ENCODE measurements at places on chromosomes 6 and 20.

- no peak for DNase-seq
These were observed 83.6 kb downstream of the SIM1 start for GRCh38 chr6:100381111-100381510.

DNA sequence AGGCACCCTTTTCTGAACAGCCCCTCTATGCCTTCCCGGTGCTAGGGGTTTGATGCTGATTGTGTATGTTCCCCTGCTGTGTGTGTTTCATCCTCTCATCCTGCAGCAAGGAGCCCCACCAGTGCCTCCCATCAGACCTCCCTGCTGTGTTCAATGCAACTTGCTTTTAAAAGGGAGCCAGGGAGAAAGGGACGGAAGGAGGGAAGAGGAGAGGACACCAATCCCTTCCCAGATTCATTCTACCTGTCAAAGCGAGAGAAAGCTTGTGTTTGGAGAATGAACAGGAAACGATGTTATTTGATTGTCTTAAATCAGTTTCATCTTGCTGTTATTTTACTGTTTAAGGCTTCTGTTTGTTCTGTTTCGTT, 259.2 kb downstream of the ADGB start:
- no peak for DNase-seq

DNA sequence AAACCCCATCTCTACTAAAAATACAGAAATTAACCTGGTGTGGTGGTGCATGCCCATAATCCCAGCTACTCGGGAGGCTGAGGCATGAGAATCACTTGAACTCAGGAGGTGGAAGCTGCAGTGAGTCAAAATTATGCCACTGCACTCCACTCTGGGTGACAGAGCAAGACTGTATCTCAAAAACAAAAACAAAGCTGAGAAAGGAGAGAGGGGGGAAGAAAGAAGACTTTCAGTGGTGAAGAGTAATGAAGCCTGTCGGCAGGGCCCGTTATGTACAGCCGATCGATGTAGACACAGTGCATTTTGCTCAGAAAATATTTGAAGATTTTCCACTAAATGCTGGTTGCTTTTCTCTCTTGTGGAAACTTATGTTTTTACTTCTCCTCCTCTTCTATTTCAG, 13.8 kb downstream of the VAPB start:
- DNase-seq = no peak

DNA sequence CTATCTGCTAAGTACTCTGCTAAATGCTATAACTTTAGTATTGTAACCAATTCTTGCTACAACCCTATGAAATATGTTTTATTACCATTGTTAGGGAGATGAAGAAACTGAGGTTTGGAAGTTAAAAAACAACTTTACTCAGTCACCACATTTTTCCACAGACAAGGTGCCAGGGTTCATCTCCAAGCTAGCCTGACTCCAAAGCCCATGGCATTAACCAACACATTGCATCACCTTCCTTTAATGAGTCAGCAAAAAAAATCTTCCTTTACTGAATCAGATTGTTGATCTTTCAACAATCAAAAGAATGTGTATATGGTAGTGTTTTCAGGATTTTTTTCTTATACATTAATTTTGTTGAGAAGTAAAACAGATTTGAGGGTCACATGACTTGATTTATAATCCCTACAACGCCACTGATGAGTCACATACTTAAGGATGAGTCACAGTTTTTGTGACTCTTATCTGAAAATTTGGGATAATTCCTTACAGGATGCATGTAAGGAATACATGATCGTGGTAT, 41.5 kb downstream of the MAN1A1 start:
- DNase-seq = no peak

DNA sequence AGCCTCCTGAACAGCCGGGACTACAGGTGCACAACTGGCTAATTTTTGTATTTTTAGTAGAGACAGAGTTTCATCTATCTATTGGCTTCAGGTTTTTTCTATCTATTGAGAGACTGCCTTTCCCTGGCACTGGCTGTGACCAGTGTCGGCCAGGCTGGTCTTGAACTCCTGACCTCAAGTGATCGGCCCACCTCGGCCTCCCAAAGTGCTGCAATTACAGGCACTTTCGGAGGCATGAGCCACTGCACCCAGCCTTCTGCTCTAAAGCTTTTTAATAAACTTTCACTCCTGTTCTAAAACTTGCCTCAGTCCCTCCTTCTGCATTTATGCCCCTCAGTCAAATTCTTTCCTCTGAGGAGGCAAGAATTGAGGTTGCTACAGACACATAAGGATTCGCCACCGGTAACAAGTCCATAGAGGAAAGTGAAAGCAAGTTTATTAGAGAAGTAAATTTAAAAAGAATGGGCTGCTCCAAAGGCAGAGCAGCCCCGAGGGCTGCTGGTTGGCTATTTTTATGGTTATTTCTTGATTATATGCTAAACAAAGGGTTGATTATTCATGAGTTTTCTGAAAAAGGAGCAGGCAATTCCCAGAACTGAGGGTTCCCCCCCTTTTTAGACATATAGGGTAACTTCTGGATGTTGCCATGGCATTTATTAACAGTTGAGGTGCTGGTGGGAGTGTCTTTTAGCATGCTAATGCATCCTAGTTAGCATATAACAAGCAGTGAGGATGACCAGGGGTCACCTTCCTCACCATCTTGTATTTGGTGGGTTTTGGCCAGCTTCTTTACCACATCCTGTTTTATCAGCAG, 44.8 kb upstream of the RNGTT start:
- DNase-seq = no peak

GRCh38 chr6:88695937-88696336, 267.5 kb downstream of the RNGTT start:
- DNase-seq = no peak

DNA sequence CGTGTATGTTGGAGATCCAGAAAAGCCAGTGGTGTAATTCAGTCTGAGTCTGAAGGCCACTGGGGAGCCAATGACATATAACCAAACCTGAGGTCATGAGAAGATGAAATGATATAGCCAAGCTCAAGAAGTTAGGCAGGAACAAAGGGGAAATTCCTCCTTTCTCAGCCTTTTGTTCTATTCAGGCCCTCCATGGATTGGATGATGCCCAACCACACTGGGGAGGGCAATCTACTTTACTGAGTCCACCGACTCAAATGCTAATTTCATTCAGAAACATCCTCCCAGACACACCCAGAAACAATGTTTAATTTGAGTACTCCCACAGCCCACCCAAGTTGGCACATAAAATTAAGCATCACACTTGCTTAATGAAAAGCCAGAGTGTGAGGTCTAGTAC, 183.6 kb downstream of the GJA1 start:
- DNase-seq = no peak

DNA sequence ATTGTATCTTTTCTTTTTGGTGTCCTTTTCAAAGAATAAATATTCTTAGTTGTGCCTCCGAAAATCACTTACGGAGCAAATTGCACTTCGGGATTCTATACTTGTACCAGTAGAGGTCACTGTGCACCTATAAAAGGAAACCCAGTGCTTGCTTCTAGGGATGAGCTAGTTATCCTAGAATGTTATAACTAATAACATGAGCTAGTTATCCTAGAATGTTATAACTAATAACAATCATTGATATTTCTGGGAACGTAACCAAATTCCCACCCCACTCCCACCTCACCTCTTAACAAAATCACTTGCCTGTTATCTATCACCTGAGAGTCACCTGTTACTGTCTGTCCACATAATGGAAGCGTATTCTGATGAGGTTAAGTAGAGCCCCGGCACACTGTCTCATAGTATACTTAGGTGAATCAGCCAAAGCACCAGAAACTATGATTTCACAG, 126.9 kb upstream of the TIAM2 start:
- DNase-seq = no peak

DNA sequence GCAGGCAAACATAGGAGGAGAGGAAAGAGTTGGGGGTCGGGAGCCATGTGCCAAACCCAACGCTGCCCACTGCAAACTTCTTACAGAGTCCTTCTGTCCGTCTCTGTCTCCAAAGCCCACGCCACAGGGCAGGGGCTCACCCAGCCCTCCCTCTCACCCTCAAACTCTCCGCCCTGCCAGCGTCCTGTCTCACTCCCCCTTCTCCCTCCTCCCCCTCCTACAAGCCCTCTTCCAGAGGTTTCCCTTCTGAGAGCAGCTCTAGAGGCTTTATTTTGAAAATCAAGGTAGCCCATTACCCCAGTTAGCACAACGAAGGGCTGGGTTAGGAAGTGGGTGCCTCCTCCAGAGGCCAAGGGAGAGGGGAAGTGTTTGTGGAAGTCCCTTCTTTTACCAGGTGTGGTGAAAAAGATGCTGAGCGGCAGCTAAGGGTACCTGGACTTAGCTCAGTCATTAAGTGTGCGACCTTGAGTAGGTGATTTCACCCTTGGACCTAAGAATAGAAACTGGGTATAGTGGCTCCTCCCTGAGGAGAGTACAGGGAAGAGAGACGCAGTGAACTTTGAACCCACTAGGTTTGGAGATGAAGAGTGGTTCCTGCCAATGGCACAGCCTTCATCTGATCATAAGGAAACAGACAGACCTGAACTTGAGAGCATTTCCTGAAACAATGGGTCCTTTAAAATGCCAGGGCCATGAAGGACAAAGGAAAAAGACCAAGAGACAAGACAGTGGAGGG, 123.8 kb downstream of the BANF2 start:
- no peak for DNase-seq

GRCh38 chr6:126253431-126253830, 86.5 kb upstream of the CENPW start:
- no peak for DNase-seq

GRCh38 chr6:18632670-18633410, 245.7 kb downstream of the RNF144B start:
- DNase-seq = no peak

- no peak for DNase-seq
These were observed 85.2 kb downstream of the PLEKHG1 start for GRCh38 chr6:150684714-150685459.

DNA sequence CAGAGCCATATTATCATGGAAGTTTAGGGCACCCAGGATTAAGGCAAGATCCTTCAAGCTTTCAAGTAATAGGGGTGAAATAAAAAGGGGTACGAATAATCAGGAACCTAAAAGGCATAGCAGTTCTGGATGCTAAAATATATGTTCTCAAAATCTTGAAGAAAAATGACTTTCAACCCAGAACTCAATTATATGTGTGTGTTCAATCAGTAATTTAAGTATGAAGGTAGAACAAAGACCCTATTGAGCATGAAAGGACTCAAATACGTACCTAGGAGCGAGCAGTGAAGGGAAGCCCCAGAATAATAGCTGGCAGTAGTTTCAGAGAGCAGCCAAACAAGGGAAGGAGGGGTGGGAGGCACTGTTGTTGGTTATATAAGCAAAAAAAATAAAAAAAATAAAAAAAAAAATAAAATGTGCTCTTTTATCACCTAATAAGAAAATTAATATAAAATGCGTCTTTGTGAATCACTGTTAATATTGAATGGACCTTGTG, 45.4 kb downstream of the MYO6 start:
- no peak for DNase-seq

DNA sequence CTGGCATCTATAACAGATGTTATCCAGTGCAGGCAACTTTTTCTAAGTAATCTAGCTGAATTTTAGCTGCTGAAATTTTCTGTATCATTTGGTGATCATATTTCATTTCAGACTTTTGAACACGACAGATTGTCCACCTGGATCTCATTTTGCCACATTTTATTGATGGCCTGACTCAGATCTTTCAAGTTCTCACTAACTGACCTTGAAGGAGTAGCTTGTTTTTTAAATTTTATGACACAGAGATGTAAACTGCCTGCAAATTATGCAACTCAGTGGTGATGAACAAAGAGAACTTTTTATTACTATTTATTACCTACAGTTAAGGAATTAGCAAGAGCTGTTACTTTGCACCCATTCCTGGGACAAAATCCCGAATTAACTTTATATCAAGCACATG, 366.4 kb downstream of the PAX1 start:
- no peak for DNase-seq

DNA sequence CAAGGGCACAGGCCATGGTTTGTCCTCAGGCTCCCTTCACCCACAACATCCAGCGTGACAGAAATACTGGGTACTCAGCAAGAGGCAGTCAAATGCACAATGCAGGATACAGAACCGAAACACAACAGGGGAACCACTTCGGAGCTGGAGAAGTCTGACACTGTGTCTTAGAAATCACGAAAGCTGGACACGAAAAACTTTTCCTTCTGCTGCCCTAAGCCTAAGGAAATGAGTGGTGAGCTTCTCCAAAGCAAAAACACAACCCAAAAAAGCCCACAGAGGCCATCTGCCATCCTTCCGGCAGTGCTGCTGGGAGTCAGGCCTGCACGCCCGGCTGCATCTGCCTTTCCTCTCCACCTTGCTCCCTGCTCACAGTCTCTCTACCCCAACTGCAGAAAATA, 106.3 kb downstream of the SLC23A2 start:
- DNase-seq = no peak

DNA sequence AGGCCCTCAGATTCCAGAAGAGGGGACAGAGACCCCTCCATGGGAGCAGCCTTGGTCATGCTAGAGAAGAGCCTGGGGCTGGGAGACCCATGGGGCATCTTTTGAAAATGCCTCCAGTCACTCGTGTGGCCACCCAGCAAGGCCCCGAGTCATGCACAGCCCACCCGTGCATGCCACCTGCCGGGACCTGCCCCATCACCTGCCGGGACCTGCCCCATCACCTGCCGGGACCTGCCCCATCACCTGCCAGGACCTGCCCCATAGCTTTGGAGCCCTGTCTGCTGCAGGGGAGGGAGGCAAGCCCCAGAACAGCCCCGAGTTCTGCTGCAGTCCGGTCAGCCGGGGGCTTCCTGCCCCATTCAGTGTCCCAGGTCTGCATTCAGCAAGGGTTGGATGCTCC, 37.5 kb upstream of the SLCO4A1 start:
- no peak for DNase-seq

GRCh38 chr6:75776461-75776860, 27.4 kb downstream of the MYO6 start:
- no peak for DNase-seq

DNA sequence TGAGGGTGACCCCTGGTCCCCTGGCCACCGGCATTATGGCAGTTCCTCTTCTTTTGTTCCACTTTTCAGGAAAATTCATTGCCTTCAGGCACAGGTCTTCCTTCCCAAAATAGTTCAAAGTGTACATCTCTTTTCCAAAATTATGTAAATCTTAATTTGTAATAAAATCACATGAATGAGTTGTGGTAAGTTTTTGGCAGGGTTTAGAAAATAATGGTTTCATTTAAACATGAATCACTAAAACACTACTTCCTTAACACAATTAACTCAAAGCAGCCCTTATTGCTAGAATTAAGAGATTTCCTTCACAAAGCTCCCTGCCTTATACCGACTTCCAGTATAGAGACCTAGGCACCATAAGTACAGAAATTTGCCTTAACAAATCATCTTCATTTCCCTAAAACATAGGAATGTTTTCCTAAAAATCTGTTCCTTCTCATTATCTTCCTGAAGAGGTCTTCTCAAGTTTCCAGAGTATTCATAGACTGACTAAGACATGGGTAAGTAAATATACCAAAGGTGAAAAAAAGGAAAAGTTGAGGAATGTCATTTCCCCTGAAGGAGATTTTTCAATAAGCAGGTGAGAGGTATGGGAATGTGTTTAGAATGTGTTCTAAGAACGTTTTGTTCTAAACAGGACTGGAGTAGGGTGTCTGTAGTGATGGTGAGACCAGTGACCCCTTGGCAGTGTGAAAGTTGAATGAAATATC, 148.2 kb upstream of the CITED2 start:
- no peak for DNase-seq

GRCh38 chr6:41677124-41677921, 39.1 kb downstream of the MDFI start:
- no peak for DNase-seq

All from activated CD4-positive, alpha-beta T cell treated with anti-CD3 and anti-CD28 coated beads for 1 hour (primary cell).